ENCODE measurements at places on chromosomes 3 and 15. TPM values are rescaled to one million over a fixed set of nuclear protein-coding genes. Genes with fewer than 3 reads are reported as not detected.

GRCh38 chr15:100297812-100298211 is 44.0 kb downstream of the ADAMTS17 start:
- H3K4me3 ChIP-seq, result no peak overlapping the region
- no peaks in the 10 kb centered on the region for H3K36me3 ChIP-seq
- H3K27me3 ChIP-seq, result no peaks in the 10 kb centered on the region
- no peak for DNase-seq
- H3K27ac ChIP-seq, result no peak overlapping the region

- peaks cover 7% of the 10 kb centered on the region for H3K4me1 ChIP-seq
- H3K36me3 ChIP-seq, result peaks cover 29% of the 10 kb centered on the region
- no peak overlapping the region for H3K27ac ChIP-seq
- no peak for DNase-seq
These were observed 64.7 kb downstream of the ISL2 start for GRCh38 chr15:76401285-76401684.

PPP4R2 gene
- 100 TPM for total RNA-seq

MKRN2OS gene
- total RNA-seq, result 3.1 TPM
